ENCODE measurements at places on chromosomes 13 and 19.
A peak's percentile ranks its signal among the peaks of the same experiment; 100 is the strongest.

- DNase-seq, result no peak
Measured at GRCh38 chr13:37175996-37176395, 70.5 kb upstream of the CSNK1A1L start.

DNA sequence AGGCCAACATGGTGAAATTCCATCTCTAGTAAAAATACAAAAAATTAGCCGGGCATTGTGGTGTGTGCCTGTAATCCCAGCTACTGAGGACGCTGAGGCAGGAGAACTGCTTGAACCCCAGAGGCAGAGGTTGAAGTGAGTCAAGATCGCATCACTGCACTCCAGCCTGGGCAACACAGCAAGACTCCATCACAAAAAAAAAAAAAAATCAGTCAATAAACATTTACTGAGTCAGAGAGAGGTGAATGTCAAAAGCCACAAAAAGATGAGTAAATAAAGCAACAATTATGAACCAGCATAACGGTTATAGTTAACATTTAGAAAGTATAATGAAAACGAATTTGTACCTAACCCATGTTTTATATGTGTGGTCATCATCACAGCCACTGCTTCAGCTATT is 23.1 kb downstream of the PSPC1 start:
- DNase-seq, result no peak

DNA sequence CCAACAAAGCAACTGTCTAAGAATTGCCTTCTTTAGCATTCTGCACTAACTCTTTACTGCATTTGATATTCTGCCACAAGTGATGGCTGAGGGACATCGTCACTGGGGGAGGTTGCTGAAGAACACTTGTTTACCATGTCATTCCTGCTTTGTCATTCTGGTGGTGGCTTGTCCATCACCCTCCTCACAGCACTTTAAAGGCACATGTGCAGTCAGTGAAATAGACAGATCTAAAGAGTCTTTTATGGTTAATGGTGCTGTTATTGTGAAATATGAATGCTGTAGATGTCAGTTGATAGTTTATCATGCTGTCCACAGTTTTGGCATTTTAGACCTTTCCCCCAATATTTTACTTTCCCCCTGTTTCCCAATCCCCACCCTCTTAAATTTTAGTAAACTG is 120.9 kb upstream of the TSC22D1 start:
- no peak for DNase-seq

DNA sequence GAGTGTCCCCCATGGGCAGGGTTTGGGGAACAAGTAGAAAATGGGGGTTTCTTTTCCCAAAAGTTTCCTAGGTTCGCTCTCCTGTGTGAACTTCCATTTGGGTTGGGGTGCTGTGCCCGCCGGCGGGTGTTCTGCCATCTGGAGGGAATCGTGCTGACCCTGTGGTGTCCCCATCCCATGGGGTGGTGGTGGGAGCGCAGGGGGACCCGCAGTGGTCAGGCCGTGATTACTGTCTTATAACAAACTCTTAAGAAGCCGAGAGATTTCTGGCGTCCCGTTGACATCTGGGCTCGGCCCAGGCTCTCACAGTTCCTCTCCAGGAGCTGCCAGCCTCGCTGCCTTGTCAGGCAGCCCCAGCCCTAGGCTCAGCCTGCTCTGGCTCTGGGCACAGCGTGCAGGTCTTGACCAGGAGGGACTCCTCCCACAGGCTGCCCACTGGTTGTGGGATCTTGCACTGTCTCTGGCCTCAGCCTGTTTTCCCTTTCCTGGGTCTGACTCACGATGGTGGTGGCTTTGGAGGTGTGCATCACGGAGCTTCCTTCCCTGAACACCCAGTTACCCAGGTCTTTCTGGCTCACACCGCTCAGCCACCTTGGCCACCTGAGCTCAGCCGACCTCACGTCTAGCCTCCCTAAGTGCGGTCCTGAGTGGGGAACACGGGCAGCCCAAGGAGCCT is 34.5 kb downstream of the PLEKHJ1 start:
- no peak for DNase-seq

- no peak for DNase-seq
Measured at GRCh38 chr13:42396901-42397655, 125.1 kb downstream of the AKAP11 start.

- no peak for DNase-seq
Measured at GRCh38 chr19:4206818-4207484, 22.4 kb upstream of the EBI3 start.

DNA sequence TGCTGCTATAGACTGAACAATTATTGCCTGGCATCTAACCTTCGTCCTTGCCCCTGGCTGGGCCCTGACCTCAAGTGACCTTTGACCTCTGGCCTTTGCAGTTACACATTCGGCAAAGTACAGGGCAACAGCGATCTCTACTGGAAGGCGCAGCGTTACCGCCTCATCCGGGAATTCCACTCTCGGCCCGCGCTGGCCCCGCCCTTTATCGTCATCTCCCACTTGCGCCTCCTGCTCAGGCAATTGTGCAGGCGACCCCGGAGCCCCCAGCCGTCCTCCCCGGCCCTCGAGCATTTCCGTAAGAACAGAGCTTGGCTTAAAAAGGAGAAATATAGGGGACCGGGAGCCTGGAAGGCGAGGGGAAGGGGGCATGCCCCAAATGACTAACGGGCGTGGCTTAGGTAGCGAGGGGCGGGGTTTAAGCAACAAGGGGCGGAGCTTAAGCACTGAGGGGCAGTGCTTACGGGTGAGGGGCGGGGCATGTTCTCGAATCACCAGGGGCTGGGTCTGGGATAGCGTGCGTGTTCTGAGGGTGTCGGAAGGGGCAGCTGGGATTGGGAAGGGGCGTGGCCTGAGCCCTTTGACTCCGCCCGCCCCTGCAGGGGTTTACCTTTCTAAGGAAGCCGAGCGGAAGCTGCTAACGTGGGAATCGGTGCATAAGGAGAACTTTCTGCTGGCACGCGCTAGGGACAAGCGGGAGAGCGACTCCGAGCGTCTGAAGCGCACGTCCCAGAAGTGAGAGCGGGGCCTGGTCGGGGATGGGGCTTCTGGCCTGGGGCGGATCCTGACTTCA is 52.7 kb downstream of the TRPM4 start:
- peak; percentile 51 for DNase-seq

DNA sequence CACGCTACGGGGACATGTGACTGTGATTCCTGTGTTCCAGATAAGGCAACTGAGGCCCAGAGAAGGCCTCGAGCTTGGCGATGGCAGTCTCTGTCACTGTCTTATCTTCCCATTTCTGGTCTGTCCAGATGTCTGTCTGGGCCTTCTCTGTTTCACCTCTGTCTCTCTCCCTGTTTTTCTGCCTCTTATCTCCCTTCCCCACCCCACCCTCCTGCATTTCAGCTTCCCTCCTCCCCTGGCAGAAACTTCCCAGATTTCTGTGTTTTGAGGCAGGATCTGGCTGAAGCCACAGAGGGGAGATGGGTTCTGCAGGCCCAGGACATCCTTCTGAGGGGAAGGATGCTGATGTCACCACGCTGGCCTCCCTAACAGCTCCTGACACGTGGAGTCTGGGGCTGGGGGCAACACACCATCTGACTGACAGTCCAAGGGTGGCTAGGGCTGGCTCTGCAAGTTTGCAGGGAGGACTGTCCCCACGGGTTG is 14.4 kb downstream of the PAK4 start:
- DNase-seq, result no peak

GRCh38 chr19:5837761-5838352 is 1.6 kb downstream of the FUT6 start:
- no peak for DNase-seq

GRCh38 chr19:14383661-14384555 is 2.7 kb downstream of the ADGRE5 start:
- DNase-seq, result peak; percentile 83

- DNase-seq, result peak; percentile 62
Measured at GRCh38 chr19:49427855-49428546, 2.8 kb downstream of the GFY start.

GRCh38 chr13:67230404-67231288 is 510 bp upstream of the PCDH9 start:
- DNase-seq, result peak; percentile 88

DNA sequence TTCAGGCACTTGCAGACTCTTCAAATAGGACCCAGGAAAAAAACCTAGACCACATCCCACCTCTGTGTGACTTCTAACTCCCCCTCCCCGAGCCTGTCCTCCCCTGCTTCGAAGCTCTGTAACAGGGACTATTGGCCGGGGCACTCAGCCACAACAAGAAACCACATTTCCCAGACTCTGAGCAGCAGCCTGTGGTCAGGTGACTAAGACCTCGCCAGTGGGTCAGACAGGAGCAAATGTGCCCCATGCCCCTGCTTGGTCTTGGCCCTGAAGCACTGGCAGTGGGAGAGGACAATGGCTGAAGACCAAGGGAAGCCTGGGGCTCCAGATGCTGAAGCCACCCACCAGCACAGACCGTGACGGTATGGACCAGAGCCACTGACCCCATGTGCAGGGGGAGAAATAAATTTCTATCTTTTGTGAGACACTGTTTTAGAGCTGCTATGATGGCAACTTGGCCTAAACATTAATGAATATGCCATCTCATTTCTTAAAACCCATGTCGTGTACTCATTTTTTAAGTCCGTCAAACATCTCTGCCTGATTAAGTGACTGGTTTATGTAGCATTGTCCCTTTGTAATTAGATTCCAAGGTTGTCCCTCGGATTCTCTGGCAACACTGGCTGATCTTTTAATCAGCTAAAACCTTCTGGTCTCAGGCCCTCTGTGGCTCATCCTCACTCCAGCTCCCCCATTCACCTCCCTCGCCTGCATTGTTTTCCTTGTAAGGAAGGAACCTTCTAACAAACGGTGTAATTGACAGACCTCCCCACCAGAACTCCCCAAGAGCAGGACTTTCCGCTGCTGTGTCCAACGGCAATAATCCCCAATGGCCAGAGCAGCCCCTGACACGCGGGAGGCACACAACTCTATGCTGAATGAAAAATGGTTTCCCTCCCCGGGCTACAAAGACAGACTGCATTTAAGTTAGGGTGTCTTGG is 98.4 kb downstream of the STK24 start:
- peak; percentile 68 for DNase-seq

- DNase-seq, result no peak
Measured at GRCh38 chr13:77353995-77354394, 27.1 kb upstream of the MYCBP2 start.

- DNase-seq, result no peak
Measured at GRCh38 chr13:21719463-21719862, 48.6 kb downstream of the FGF9 start.

DNA sequence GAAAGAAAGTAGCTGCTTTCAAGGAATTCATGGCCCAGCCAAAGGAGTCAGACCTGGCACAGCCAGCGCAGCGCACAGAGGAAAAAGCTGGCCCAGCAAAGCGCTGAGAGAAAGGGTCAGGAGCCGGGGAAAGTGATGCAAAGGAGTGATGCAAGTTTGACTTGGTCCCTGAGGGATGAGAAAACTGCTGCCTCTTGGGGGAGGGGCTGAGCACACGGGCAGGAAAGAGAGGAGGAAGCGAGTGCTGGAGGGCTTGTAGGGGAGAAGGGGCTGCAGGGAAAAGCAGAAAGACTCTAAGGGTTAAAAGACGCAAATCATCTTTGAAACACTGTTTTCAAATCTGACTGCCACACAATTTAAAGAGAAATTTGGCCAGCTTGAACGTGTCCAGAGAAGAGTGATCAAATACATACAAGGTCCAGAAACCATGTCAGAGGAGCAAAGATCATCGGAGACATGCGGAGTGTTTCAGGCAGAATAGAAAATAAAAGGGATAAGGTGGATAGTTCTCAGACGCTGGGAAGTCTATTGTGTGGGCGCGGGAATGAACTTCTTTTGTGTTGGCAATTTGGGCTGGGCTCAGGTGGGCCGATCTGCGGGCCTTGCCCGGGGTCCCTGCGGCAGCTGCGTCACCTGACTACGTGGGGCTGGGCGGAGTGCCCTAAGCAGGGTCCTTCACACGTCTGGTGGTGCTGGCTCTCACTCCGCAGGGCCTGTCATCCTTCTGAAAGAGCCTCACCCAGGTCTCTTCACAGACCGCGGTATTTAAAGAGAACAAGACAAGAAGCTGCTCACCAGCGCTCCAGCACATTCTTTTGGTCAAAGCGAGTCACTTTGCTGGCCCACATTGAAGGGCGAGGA is 18.1 kb downstream of the N4BP2L1 start:
- no peak for DNase-seq

DNA sequence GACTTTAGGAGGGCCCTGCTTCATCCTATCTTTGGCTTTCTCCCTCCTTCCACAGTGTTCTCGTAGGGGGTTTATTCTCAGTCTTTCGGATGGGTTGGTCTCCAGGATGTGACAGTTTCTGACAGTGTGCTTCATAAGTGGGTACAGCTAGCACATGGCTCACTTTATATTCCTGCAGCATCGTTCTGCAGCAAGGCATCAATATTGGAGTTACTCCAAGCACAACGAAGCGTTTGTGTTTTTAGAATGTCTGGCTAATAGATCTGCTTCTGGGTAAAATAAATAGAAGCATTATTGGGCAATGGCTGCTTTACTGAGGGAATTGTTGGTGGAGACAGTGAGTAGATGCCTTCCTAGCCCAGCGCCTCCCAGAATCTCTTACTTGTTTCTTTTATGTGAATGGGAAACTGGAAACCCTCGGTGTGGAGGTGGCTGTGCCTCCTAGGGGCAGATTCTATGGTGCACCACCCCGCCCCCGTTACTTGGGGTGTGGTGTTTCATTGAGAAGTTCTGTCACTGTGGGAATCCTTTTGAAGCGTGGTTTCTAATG is 2.0 kb downstream of the FARP1 start:
- no peak for DNase-seq

DNA sequence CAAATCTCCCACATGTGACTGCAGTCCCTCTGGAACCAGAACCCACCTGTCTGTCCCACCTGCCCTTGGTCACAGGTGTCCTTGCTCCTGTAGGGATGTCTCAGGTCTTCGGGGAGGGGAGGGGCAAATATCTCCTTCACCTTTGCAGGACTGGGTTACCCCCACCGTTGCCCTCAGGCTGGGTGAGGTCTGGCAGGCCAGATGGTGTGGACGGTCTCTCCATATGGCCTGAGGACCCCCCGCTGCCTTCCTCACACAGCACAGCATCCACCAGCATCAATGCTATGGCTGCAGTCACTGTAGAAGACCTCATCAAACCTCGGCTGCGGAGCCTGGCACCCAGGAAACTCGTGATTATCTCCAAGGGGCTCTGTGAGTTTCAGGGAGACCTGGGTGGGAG is 10.0 kb downstream of the SLC5A5 start:
- no peak for DNase-seq

- peak; percentile 44 for DNase-seq
Measured at GRCh38 chr13:43664700-43665191, 122.0 kb downstream of the ENOX1 start.

GRCh38 chr19:18153556-18154134 is 682 bp downstream of the PIK3R2 start:
- DNase-seq, result peak; percentile 47

DNA sequence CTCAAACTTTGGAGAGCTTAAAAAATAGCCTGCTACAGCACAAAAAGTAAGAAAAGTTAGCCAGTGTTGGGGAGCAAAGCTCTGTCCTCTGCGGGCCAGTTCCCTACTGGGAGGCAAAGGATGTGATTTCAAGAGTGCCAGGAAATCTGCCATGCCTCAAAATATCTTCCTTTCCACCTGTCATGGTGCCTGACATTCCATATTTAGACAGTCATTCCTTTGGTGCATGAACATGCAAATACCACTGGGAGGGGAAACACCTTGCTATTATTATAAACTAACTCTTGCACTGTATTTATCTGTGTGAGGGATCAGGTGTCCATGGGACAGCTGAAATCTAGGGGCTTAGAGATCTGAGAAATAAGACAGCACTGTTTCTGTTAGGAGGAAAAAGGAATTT is 10.3 kb downstream of the FREM2 start:
- DNase-seq, result no peak
